ENCODE measurements at places on chromosomes 5 and 9.

GRCh38 chr5:17089001-17089400, 128.4 kb upstream of the BASP1 start:
- DNase-seq = no peak

DNA sequence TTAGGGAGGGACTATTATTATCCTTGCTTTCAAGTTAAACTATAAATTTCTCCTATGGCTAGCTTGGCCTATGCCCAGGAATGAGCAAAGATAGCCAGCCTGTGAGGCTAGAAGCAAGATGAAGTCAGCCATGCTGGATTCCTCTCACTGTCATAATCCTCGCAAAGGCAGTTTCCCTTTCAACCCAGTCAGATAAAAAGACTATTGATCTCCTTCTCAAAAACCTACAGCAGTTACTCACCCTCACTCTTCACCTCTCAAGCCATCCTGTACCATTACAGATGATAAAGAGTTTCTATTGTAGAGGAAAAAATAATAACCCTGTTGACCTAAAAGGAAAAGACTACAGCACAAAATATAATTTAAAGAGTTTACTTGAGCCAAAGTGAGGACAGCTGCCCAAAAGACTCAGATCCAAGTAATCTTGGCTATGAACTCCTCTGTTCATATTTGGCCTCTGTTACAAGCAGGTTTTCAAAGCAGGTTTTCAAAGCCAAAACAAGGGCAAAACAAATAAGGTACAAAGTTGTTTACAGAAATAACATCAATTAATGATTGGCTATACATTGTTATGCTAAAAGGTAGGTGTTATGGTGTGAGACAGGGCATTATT, 41.7 kb downstream of the KCNV2 start:
- no peak for DNase-seq

GRCh38 chr9:23938908-23939307, 112.9 kb upstream of the ELAVL2 start:
- no peak for DNase-seq

DNA sequence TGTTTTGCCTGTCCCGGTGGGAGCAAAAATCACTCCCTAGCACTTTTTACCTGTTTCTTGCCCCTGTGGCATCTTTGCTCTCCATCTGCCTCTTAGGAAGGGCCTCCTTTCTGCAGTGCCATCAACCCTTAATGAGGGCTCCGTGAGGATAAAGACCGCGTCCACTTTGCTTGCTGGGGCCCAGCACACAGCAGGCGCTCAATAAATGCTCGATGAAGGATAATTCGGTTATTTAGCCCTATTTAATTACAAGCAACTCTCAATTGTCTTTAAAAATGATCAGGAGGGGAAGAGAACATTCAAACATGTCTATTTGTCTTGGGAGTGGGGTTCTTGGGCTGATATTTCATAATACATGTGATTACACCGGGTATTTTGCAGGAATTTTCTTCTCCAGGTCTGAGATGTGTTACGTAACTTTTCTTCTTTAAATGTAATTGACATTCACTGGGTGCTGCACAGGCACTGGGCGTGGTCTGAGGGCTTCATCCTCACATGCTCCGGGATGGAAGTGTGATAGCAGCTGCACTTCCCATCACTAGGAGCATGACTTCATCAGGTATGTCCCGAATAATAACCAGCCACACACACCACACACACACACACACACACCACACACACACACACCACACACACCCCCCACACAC, 19.8 kb upstream of the NTNG2 start:
- DNase-seq = peak; percentile 22

DNA sequence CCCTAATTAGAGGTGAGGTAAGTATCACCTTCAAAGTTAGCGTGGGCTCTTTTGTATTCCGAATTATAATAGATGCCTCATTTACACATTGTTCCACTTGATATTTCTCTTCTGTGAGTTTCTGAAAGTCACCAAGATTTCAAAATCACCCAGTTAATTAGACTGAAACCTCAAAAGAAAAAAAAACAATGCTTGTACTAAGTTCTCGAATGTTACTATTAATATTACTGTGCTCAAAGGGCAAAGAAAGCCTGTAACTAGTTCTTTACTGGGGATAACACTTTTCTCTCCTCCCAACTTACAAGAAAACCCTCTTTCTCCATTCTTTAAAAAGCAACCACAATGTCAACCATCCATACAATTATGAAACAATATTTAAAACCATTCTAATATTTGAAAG, 98.5 kb downstream of the STRBP start:
- DNase-seq = no peak

DNA sequence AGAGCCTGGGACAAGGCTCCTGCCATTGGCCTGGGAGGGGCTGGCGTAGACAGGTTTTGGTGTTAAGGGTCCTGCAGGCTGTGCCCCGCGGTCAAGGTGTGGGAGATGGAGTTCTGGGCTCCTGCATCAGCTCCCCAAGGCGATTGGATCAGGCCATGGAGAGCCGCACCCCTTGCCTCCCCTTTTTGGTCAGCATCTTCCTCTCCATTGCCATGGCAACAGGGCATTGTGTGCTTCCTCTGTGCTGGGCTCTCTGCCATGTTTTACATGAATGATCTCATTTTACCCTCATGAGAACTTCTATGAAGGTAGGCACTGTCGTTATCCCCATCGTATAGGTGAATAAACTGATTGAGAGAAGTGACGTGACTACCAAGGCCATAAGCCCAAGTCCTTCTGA, 344.3 kb upstream of the CLINT1 start:
- DNase-seq = peak; percentile 17

DNA sequence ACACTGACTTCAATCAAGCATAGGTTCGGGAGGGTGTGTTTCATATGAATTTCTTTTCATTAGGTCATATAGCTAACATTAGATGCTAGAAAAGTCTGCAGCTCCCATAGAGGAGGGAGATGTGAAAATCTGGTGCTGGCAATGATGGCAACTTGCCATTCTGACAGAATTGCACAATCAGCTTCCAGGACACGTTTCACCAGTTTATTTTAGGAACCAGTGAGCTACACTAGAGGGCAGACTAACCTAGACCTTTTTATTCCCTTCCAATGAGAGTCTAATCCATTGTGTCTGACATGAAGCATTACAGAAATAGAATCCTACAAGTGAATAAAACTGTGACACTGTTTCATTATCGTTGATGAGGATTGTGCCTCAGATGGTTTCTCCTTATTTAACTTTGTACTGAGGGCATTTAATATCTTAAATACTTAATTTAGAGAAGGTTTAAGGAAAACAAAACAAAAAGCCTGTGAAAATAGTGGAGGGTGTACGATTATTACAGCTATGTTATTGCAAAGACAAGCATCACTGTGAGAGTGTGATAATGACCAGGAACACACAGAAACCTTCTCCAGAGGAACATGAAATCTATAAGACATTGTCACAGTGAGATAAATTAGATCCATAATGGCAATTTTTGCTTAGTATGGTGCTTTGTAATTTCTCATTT, 363.3 kb upstream of the RPS23 start:
- DNase-seq = peak; percentile 70

- no peak for DNase-seq
Observed at GRCh38 chr9:136289651-136290507, 14.0 kb downstream of the CCDC187 start.

DNA sequence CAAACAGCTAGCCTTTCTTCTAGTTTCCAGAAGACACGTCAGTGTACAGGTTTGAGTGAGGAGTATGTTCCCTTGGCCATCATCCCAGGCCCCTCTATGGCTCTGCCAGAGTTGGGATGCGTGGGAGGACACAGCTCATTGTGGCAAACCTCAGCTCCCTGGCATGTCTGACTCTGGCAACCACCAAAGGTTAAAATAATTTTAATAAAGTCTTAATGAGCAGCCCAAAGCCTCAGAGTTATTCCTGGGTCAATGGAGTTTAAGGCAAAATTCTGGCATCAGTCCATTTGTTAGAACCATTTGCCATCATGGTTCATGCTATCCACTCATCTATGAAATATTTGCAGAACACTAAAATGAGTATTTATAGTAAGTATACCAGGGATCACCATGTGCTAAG, 79.8 kb upstream of the PAPPA start:
- DNase-seq = peak; percentile 33

Measured in HT1080 (cell line).